ENCODE measurements at places on chromosomes 13 and 19. TPM values are rescaled to one million over a fixed set of nuclear protein-coding genes. Genes with fewer than 3 reads are reported as not detected.
A peak's percentile ranks its signal among the peaks of the same experiment; 100 is the strongest.

The MUC16 gene
- total RNA-seq: not detected

The OR7D2 gene
- total RNA-seq: 0.14 TPM

The DNAAF3 gene
- not detected for total RNA-seq

DNA sequence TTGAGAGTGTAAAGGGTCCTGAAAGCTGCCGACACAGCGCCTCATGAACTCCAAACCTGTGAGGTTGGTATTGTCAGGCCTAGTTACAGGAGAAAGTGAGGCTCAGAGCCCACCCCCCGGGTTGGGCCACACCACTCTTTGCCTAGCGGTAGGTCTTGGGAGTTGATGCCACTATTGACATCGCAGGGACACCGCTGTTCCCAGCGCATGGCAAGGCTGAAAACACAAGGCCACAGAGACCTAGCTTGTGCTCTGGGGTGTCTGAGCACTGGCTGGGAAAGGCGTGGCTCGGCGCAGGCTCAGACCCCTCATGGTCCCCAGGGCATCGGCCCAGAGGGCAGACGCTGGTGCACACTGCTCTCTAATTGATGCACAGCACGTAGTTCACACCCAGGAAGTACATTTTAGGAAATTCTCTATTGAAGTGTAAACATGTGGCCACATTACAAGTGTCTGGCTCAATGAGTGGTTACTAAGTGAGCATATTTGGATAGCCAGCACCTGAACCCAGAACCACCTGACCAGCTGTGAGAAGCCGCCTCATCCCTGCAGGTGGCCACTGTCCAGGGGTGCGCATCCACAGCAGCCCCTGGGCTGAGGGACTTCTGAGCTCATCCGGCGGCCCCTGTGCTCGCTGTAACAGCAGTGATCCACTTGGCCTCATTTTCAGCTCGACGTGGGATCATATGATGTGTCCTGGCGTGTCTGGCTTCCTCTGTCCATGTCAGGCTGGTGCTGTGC is 27.3 kb downstream of the UPF1 start:
- DNase-seq: no peak

DNA sequence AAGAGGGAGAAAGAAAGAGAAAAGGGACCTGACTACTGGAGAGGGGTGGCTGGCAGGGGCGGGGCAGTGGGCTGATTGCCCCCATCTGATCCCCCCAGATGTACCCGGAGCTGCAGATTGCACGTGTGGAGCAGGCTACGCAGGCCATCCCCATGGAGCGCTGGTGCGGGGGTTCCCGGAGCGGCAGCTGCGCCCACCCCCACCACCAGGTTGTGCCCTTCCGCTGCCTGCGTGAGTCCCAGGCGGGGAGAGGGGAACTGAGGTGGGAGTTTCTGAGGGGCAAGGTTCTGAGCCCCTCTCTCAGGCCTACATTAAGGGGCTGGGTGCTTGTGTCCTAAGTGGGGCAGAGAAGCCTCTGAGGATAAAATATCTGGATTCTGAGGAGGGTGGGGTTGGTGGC is 2.4 kb downstream of the APLP1 start:
- no peak for DNase-seq

DNA sequence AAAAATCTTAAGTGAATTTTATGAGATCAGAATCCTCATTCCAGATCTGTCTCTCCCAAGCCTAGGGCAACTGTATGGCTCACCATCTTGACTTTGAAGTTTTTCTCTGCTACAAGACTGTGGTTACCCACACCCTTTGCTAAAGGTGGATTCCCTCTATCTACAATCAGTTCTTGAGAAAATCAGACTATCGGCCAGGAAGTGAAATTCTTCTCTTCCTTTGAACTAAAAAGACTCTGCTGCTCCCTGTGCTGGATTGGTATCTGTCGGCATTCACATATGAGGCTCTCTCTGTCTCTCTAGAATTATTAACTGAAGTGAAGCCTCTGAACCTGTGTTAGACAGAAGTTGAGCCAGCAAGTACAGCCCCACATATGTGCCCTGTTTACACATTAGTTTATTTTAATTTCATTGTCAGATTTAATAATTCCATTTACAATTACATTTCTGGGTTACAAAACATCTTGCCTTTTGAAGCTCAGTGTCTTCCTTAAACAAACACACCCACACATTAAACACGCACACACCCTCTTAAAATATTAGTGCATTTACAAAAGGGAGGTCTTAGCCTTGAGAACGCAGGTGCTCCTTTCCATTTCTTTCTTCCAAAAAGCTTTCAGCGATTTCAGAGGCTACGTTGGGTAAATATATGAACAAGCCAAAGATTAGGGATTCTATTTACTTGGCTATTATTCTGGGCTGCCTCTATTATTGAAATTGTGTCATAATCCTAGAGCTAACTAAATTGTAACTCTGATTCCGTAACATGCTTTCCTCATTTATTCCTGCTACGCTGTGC is 145.7 kb downstream of the MIPEP start:
- peak; percentile 25 for DNase-seq

DNA sequence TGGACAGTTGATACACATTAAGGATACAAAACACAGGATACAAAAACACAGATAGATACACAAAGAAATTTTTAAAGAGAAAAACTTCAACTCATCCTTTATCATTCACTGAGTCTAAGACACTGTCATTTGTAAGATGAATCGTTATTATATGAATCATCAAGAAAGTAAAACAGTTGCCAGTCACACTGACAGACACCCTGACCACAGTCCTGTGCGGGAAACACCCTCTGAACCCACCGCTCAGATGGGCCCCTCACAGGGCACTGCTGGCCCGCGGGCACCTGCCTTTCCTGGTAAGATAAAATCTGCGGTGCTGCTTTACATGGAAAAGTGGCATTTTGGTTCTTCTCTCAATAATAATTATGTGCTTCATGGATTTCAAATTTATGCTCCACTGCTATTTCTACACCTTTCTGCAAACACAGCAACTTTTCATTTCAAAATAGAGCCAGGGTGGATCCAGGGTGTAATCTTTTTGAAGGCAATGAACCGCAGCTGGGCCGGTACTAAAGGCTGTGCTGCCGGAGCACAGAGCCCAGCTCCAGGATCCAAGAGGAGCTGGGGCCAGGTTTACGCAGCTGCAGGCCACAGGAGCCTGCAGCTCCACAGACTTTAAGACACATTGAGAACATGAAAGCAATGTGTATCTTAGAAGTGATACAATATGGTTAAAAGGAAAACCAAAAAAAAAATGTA is 76.8 kb downstream of the TUBGCP3 start:
- peak; percentile 13 for DNase-seq

- DNase-seq: no peak
Observed at GRCh38 chr19:10007371-10008183, 2.7 kb downstream of the COL5A3 start.

DNA sequence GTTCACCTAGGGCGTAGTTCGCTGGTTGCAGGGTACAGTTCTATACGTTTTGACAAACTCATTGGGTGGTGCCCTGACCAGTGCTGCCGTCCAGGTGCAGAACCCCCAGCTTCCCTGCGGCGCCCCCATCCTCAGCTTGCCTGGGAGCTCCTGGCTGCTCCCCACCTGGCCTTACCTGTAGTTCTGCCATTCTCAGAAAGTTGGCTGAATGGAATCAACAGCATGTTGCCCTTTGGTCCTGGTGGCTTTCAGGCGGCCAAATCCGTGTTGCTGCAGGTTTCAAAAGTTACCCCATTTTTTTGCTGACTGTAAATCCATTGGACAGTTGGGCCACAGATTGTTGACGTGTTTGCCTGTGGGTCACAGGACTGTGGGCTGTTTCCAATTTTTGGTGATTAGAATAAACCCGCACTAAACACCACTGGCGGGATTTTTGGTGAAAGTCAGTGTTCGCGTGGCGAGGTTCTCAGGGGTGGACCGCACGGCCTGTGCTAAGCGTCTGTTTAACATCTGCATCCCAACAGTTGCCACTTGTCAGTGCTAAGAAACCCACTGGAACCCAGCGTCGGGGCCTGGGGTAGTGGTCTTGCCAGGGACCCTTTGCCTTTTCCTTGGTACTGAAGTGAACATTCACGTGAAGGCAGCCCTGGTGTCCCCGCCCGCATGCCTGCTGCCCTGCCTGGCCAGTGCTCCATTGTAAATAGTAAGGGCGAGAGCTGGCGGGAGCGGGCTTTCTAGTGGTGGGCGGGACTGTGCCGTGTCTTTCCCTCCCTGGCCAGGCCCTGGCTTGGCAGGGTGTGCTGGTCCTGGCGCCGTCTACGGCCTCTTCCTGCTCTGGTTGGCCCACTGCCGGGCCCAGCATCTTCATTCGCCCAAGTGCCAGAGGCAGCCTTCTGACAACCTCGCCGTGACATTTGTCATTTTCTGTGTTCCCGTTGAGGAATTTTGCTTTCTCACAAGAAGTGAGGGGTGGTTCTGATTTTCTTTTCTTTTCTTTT is 3.3 kb downstream of the DOT1L start:
- no peak for DNase-seq

GRCh38 chr19:54432144-54432738 is 16.8 kb upstream of the LENG8 start:
- DNase-seq: no peak

GRCh38 chr13:105341256-105341655 is 1194.2 kb downstream of the EFNB2 start:
- DNase-seq: no peak

GRCh38 chr19:41746593-41747227 is 8.6 kb upstream of the CEACAM6 start:
- DNase-seq: peak; percentile 78

GRCh38 chr13:46739447-46740098 is 57.4 kb downstream of the ESD start:
- DNase-seq: no peak
